ENCODE measurements at places on chromosomes 7 and 10.

GRCh38 chr7:33776788-33777187 is 128.6 kb upstream of the BMPER start:
- DNase-seq: no peak

GRCh38 chr7:98774884-98775283 is 94.9 kb downstream of the TMEM130 start:
- DNase-seq: no peak

- DNase-seq: no peak
Measured at GRCh38 chr10:17113346-17113745, 16.3 kb downstream of the CUBN start.

GRCh38 chr7:29613100-29613499 is 49.5 kb downstream of the PRR15 start:
- DNase-seq: no peak

DNA sequence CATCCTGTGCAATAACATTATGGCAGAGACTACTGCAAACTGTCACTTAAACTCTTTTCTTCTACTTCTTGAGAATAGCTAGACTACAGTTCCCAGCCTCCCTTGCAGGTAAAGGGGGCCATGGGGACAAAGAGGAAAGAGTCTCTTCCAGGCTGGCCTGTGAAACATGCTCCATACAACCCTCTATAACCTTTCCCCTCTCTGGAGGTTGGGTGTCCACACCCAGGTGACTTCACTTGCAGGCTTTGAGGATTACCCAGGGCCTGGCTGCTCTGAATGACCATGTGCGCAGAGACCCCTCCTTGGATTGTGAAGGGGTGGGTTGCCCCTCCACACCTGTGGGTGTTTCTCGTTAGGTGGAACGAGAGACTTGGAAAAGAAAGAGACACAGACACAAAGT is 84.1 kb downstream of the SEC61G start:
- no peak for DNase-seq

- DNase-seq: no peak
Measured at GRCh38 chr7:47449810-47450590, 131.9 kb downstream of the TNS3 start.

DNA sequence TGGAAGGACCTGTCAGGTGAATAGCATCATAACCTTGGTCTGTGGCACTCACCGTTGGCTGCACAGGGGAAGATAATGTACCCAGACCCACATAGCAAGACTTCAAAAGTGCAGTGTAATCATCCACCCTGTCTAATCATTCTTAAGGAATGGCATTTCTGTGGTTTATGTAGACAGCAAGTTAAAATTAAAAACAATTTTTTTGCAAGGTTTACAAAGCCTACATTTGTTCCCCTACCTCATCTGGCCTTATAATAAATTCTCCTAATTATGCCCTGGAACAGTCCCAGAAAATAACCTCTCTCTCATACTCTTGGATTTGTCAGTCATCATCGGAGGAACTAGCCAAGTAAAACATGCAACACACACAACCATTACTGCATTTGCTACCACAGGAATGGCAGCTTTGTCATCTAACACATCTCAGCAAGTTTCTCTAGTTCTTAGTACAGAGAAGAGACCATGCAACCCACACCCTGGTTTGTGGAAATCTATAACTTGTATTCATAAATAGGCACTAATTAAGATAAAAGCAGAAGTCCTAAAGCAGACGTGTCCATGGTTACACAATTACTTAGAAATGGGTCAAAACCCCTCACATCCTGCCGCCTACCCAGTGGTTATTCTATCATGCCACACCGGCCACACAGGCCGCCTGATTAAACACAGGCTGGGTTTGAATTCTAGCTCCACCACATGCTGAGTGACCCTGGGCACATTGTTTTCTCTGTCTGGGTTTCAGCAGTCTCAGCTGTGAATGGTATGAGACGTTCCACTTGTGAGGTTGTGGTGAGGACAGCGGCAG is 19.1 kb downstream of the ABLIM1 start:
- DNase-seq: no peak
